ENCODE measurements at places on chromosomes 5 and 9.

GRCh38 chr9:70868661-70869652 is 252.5 kb downstream of the TRPM3 start:
- no peak for DNase-seq

GRCh38 chr9:12838546-12838945 is 63.7 kb downstream of the LURAP1L start:
- DNase-seq: no peak

GRCh38 chr5:42799241-42799608 is 12.5 kb downstream of the SELENOP start:
- no peak for DNase-seq

- no peak for DNase-seq
These were observed 125.6 kb downstream of the LPAR1 start for GRCh38 chr9:110912419-110913291.

DNA sequence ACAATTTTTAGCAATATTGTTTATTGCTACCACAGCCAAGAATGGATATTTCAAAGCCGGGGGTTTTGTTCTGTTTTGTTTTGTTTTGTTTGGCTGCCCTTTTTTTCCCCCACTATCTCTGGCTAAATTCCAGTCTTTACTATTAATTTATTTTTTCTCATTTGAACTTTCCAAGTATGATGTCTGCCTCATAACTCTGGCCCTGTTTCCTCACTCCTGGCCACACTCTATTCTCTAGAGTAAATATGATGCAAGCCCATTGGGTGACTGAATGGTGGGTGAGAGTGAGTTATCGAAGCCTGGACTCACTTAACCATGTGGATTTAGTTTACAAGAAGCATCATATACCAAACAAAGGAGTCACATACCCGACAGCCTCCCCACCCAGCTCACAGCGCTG is 41.9 kb downstream of the WDR36 start:
- no peak for DNase-seq

DNA sequence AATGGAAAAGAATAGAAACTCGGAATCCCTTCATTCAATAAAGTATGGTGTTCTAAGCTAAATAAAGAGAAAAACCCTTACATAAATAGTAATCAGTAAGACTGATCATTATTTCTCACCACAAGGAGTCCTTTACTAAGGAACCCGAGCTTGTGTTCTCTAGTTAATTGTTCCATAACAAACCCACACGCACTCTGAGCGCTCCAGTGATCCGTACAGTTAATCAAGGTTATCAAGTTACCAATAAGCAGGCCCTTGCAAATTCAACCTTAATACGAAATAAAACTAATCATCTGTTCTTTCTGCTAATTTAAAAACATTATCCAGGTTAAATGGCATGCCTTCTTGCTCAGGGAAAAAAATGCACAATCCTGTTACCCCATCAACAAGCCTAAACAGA is 224.4 kb downstream of the FRMD3 start:
- DNase-seq: no peak

DNA sequence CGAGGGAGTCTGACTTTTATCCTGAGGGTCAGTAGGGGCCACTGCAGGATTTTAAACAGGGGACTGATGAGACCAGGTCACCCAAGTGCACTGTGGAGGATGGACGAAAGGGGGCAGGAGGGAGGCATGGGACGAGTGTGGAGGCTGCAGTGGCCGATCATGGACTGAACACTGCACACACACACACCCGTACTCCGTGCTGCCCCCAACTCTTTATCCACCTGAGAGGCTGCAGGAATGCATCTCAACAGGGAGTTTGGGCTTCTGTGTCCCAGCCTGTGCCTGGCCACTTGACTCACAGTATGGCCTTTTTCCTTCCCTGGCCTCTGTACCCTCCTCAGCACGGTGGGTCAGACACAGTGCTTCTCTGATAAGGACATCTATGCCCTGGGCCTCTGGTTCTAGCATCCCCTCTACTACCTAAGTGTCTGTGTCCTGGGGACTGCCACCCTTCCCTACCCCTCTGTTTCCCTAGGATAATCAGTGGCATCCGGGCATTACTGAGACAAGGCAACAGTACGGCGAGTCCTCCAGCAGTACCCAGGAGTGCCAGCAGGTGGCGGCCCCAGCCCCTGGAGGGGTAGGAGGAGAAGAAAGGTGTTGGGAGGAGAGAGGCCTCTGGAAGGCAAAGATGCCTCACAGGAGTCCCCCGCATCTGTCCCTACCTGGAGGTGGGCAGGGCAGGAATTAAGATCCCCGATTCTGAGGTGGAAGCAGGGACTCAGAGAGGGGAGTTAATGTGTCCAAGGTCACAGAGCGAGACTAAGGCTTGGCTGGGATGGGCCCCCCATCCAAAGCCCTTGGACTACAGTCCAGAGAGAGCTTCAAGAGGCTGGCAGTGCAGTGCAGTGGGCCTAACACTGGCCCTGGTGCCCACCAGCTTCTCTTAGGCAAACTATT is 5.1 kb upstream of the CDX1 start:
- DNase-seq: peak; percentile 60

GRCh38 chr9:79164406-79164805 is 407.4 kb upstream of the TLE4 start:
- DNase-seq: no peak

DNA sequence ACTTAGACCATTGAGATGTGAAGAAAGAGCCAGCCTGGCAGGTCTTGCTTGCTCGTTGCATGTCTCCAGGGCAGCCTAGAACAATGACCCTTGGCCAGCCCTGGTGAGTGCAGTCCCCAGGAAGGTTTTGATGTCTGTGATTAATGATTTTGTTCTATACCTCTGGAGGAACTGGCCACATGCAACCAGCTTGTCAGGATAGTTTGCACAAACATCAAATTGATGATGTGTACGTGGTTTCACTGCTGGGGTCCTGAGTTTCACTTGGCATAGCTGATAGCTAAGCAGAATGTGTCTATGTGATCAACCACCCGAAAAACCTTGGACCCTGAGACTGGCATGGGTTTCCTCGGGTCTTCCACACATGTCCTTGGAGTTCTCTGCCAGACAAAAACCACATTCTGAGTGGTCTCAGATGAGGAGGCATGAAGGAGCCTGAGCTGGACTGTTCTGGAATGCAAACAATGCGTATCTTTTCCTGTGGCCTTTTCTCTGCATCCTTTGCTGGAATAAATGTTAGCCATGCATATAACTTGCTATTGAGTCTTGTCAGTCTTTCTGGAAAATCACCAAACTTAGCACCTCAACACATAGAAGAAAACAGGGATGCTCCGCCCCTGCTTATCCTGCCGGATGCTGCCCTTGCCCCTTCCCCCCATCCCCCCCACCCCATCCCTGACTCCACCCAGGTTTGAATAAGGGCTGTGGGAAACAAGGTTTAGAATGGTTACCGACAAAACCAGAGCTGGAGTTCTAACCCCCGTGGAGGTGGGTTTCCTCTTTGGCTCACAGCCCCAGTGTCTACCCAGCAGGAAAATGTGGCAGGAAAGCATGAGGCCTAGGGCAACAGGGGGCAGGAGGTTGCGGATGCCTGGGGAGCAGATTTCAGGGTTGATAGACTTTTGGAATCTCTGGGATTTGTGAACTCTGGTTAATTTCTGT is 50.1 kb upstream of the ANKRD33B start:
- DNase-seq: no peak

GRCh38 chr5:91020065-91020800 is 362.9 kb downstream of the ARRDC3 start:
- DNase-seq: no peak

DNA sequence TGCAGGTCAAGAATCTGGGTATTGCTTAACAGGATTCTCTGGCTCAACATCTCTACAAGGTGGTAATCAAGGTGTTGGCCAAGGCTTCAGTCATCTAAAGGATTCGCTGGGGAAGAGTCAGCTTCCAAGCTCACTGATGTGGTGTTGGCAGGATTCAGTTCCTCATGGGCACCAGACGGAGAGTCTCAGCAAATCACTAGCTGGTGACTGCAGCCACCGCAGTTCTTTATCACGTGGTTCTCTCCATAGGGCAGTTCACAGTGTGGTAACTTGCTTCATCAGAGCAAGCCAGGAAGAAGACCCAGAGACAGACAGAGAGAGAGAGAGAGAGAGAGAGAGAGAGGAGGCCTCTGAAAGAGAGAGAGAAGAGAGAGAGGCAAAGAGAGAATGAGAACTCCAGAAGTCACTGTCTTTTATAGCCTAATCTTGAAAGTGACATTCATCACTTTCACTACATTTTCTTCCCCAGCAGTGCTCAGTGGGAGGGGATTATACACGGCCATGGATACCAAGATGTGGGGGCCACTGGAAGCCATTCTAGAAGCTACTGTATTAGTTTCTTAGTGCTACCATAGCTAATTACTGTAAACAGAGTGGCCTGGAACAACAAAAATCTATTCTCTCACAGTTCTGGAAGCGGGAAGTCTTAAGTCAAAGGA is 109.2 kb upstream of the SMIM23 start:
- no peak for DNase-seq

- DNase-seq: no peak
These were observed 230.3 kb downstream of the CRB2 start for GRCh38 chr9:123586275-123586674.

DNA sequence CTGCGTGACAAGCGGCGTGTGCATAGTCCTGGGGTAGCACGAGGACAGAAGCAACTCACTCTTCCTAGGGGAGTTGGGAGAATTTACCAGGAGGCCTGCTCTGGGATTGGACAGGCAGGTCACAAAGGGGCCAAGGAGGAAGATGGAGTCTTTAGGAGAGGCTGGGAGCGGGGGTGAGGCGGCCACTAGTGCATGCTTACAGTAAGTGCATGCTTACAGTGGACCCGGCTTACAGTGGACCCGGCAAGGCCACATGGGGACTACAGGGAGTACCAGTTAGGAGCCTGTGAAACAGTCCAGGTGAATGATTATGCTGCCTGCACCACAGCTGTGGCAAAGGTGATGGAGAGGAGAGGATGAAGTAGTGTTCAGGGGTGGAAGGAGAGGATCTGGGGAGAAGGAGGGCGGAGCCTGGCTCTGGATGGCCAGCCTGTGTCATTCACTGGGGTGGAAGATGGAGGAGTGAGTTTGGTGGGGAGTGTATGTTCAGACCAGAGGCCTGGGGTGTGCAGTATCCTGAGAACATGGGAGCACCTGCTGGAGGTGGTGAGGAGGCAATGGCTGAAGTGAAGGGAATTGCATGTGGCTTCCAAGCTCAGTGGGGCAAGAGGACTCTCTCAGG is 78.7 kb downstream of the CRB2 start:
- DNase-seq: no peak

GRCh38 chr5:151030379-151030778 is 10.0 kb downstream of the GPX3 start:
- DNase-seq: no peak

DNA sequence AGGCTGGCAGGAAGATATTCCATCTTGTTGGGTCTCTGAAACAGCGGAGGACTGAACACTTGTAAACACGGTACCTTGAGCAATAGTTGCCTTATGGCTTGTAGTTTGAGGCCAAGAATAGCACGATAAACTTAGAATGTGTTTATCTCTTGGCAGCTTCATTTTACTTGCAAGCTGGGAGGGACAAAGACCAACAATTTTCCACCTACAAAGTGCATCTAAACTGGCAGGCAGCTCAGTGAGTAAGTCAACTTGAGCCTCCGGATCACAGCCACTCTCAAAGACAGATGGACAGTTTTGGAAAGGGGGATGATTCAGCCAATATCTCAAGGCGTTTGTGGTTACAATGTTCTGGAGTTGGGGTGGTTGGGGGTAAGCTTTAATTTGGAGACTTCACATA is 652.6 kb downstream of the CETN3 start:
- no peak for DNase-seq

- no peak for DNase-seq
These were observed 29.0 kb upstream of the MVB12B start for GRCh38 chr9:126297661-126298060.

- no peak for DNase-seq
These were observed 175.7 kb upstream of the SMIM23 start for GRCh38 chr5:171609806-171610452.

DNA sequence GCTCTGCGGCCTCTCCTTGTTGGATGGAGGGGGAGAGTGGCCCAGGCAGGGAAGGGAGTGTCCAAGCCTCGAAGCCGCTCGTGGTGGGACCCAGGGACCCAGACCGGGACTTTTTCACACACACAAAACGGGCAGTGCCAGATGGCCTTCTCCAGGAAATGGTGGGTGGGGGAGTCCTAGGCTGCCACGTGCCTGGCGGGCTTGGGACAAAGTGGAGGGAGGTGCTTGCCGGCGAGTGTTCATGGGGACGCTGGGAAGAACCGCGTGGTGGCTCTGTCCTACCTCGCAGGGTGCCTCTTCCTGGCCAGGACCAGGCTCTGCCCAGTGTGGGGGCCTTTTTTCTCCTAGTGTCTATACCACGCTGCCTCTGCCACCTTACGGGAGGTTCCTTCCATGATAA is 155.0 kb upstream of the COL5A1 start:
- DNase-seq: no peak

DNA sequence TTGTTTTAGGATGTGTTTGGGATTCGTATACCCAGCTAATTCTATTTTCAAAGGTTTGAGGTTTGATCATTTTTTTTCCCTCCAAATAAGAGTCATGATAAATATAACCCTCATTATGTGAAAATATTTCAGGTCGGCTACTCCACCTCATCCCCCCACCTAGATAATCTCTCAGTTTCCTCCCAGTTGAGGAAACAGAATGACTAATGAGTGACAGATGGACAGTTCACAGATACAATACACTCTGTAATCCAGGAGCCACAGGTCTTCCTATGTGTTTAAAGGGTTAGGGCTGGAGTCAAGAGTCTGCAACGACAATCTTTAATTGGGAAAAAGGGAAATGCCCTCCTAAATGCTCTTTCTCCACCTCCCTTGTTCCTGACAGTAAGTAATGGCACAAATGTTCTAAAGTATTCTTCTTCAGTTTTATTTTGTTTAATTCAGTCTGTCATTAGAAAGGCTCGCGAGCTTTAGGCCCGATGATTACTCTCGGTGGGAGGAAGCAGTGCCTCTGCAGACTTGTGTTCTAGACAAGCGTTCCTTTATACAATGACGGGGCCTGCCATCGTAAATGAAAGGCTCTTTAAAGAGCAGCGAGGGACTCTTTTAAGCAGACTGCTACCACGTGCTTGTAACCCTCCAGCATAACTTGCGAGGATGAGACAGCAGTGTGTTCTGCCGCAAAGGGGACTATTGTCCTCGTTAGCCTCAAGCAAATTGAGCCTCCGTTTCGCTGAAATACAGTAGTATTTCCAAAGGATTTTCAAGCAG is 69.0 kb downstream of the MEF2C start:
- no peak for DNase-seq

- no peak for DNase-seq
These were observed 38.7 kb downstream of the ASS1 start for GRCh38 chr9:130483371-130483971.

DNA sequence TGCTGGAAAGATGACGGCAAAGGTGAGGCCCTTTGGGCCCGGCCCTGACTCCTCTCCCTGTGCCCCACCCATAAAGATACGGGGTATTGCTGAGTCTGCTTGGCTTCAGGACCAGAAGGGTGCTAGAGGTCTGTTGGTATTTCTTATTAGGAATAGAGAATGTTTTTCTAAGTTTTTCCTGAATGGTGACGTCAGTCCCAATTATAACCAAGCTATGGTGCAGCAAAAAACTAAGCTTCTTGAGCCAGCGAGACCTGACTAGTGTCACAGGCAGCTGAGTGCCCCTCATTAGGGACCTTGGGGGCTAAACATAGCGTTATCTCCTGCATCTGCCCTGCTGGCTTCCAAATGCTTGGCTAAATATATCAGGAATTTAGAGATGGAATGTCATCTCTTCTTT is 151.0 kb upstream of the TBC1D2 start:
- no peak for DNase-seq
